ENCODE measurements at places on chromosomes 6 and 20.

DNA sequence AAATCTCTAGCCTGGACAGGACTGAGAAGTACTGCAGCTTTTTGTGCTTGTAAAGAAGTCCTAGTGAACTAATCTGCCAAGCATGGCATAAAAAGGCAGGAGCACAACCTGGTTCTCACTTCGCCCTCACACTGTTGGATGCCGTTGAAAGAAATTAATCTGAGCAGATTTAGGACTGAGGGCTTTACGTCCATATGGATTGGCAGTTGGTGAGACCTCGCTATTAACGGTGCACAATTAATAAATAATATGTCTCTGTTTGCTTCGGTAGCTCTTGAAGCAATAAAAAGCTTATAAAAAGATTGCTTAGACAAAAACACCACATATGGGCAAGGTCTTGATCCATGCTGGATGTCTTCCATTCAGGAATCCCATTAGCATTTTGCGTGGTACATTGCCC lies 185.6 kb upstream of the EPHA7 start:
- DNase-seq = no peak

- DNase-seq = peak; percentile 70
Measured at GRCh38 chr6:32244946-32245398, 21.1 kb upstream of the NOTCH4 start.

- no peak for DNase-seq
Measured at GRCh38 chr6:106823732-106824351, 150.7 kb downstream of the CD24 start.

DNA sequence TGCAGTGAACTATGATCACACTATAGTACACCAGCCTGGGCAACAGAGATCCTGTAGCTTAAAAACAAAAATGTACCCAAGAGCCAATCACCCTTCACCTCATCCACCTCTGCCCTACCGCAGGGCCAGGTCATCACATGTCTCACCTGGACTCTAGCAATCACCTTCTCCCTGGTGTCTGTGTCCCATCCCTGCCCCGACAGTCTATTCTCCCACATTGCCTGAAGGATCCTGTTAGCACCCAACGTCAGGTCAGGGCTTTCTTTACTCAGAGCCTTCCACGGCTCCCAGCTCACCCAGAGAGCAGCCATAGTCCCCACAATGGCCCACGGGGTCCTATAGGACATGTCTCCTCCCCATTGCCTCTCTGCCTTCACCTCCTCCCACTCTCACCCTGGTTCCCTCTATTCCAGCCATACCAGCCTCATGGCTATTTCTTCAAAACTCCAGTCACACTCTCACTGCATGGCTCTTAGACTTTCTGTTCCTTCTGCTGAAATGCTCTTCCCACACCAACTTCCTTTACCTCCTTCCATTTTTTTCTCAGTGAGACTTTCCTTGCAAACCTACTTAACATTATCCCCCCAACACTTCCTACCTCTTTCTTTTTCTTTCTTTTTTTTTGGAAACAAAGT lies 22.5 kb upstream of the ARFGEF2 start:
- DNase-seq = no peak

GRCh38 chr6:38149531-38149930 lies 330.0 kb downstream of the ZFAND3 start:
- no peak for DNase-seq

GRCh38 chr6:33212857-33213165 lies 4.5 kb downstream of the RING1 start:
- DNase-seq = no peak

DNA sequence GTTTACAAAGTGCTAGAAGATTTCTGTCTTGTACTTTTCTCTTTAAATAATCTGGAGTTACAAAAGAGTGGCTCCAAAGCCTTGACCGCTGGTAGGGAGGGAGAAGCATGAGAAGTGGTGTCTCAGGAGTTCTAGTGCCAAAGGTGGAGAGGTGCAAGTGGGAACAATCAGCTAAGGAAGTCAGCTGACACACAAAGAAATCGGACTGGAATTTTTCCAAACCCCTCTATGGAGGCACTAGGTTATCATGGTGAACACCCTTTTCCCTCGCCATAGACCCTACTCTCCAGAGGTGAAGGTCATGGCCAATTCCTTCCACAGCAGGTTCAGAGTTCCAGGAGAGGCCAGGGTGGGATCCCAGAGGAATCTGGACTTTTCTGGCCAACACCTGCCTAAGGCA lies 14.8 kb downstream of the PLAGL2 start:
- DNase-seq = no peak

- peak; percentile 83 for DNase-seq
Measured at GRCh38 chr6:4008324-4009047, 70.5 kb downstream of the FAM217A start.

Measured in fibroblast of skin of back (primary cell).